ENCODE measurements at places on chromosomes 12 and 14.

GRCh38 chr12:14972816-14973215, at the start of gene PDE6H:
Gene PDE6H, plus strand, starts transcription at chr12:14973042. Its CDS starts 4,971 bp downstream, at chr12:14978013.
- DNase-seq: no peak

- peak; percentile 58 for DNase-seq
These were observed 811 bp upstream of the FBRSL1 start for GRCh38 chr12:132489078-132489601.

- DNase-seq: no peak
These were observed 69.6 kb downstream of the GSC start for GRCh38 chr14:94700336-94700735.

DNA sequence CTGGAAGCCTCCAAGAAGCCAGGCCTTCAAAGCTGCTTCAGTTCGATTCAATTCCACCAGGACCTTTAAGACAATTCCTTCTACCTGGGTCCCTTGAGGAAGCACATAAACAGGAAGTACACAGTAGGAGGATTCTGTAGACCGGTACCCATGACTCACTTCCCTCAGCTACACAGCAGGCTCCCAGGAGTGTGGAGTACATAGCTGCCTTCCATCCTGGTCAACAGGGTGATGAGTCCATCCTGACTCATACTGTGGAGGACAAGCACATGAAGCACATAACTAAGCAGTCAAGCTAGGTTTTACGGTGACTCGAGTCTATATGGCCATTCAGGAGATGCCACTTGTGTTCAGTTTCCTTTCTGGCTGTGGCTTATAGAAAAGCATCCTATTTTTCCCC, 197.6 kb upstream of the RBM19 start:
- DNase-seq: no peak

DNA sequence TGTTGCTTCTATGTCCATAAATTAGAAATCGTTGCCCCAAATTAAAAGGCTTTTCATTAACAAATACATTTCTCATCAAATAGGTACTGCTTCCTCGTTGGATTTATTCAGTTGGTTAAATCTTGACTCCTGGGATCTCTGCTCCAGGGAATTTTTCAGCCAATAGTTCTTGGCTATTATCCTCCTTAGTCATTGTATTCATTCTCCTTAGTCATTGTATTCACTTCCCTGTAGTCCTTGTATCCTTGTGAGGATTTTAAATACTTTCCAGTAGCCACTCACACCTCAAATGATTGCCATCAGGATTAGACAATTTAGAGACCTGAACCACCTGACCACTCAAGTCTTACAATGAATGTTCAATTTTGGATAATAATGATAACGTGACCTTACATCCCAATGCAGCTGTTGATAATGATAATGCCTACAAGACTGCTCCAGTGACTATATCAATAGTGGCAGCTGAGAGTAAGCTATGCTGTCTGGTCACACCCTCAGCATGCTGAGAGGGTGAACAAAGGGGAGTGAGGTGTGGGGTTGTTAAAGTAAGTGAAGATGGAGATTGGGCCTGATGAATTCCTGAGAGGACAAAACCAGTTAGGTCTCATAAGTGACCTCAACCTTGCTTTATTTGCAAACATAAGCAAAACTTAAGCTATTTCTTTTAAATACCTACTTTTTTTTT, 193.7 kb upstream of the RTL1 start:
- DNase-seq: no peak

DNA sequence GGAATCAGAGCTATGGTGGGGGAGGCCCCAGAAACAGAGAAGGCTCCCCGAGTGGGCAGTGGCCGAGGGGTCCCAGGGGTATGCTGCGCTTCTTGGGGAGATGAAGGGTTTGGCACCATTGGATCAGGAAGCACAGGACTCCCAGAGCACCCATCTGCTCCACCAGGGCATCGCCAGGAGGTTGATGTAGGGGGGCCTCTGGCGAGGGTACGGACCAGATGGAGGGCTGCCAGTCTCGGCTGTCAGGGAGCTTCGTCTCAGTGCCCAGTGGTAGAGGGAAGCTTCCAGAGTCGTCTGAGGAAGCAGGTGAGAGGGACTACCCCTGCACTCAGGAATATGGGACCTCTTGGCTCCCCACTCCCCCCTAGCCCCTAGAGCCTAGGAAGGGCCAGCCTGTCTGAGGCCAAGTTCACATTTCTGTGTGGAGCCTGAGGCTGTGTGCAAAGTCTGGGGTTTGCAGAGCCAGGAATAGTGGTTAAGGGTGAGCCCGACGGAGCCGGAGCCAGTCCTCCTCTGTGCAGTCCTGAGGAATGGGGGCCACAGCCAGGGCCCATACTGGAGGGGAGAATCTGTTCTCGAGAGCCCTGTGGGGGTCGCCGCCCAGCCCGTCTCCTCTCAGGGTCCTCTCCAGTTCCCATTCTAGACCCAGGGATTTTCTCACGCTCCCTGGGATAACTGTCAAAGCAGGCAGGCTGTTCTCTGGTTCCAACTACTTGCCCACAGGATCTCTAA, 10.2 kb downstream of the SLC48A1 start:
- no peak for DNase-seq

GRCh38 chr12:106135075-106135474, 3.7 kb downstream of the NUAK1 start:
- no peak for DNase-seq

DNA sequence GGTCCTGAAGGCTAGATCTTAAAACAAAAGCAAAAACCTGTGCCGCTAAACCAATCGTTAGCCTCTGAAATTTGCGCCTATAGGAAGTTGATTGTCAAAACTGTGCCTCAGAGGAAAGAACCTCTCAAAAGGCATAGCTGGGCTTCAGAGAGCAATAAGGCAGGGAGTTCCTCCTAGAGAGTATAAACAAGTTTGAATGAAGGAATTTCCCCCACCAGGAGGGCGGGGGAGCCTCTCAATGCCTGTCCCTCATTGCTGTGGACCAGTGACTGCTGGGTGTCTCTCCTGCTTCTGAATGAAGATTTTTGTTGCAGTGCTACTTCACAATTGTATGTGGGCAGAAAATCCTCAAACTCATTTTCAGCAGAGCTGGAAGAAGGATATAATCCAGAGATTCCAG, 88.6 kb downstream of the KCNK10 start:
- DNase-seq: no peak

DNA sequence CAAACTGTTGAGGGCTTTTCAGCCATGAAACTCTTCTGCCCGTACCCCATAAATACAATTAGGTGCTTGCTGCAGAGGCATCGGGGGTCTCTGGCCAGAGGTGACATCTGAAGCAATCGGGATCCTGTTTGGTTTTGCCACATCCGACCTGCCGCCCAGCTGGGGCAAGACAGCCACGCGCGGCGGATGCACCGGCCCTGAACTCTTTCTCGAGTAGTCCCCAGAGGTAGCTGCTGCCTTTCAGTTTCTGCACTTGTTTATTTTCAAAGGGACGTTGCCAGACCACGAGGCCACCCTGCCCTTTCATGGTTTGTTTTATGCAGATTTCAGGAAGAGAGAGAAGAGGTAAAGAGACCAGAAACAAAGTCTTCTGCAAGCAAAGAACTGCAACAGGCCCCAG, 10.6 kb upstream of the MLXIP start:
- no peak for DNase-seq

GRCh38 chr12:109387425-109388166, 39.9 kb downstream of the MYO1H start:
- DNase-seq: no peak

GRCh38 chr12:43653917-43654316, 101.9 kb upstream of the ADAMTS20 start:
- no peak for DNase-seq

Measured in activated T-helper 1 cell treated with anti-CD3 and anti-CD28 coated beads, Interleukin-2, amount 50 U/mL, for 16 hours (primary cell).